NCI-H2107 (cell line): ENCODE measurements at places on chromosomes 2 and 18.

- DNase-seq = no peak
Observed at GRCh38 chr2:443741-444140, 155.8 kb upstream of the ALKAL2 start.

DNA sequence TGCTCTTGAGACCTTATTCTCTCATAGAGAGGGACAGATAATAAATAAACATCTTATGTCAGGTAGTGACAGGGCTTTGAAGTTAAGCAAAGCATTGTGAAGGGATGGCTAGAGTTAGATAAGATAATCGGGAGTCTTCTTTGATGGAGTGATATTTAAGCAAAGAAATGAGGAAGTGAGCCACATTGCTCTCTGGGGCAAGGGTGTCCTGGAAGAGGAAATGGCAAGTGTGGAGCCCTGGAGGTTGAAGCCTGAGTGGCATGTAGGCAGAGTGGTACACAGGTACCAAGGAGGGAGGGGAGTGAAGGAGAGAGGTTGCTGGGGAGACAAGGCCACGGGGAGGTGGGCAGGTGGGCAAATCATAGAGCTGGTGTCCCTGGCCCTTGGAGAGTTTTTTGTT is 110.2 kb downstream of the CTAGE1 start:
- no peak for DNase-seq

- DNase-seq = no peak
Observed at GRCh38 chr2:189658306-189659212, 2.7 kb upstream of the ASNSD1 start.

DNA sequence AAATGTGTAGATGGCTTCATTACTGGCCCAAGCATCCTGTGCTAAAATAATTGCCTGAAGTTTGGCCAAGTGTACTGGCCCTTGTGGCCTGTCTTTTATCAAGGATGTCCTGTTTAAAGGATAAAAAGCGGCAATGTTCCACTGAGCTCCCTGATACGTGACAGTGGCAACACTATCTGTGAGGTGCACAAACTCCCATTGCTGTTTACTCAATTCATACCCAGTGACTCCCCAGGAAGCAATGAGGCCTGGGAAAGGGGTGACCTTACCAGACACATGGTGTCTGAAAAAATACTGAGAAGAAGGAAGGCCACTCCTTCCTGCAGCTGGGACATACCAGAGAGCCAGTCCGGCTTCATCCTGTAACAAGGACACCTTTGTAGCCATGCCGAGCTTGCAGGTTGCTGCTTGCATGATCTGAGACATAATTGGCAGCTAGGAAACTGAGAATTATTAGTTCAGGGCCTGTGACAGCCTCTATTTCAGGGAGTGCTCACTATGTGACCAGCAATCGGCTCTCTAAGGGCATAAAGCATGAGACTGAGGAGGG is 198.5 kb upstream of the LRATD1 start:
- no peak for DNase-seq

- DNase-seq = no peak
Observed at GRCh38 chr2:31037058-31037457, 101.2 kb downstream of the GALNT14 start.

- no peak for DNase-seq
Observed at GRCh38 chr2:159737292-159737916, 25.1 kb downstream of the MARCHF7 start.

- DNase-seq = no peak
Observed at GRCh38 chr18:11324956-11325882, 175.8 kb upstream of the PIEZO2 start.

DNA sequence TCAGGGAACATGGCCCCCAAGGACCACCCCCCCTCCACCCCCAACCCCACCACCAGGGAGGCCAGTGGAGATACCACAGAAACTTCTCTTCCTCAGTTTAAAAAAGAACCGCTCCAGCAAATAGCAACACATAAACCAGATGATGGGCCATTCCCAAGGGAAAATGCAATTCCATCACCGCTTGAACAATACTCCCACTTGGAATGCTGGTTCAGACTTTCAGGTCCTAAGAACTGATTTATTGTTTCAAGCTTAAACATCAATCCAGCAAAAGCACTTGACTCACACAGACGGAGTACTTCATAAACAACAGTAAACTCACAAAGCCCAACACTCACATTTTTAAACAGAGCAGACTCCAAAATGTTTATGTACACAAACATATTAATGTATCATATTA is 6.9 kb downstream of the HDAC4 start:
- no peak for DNase-seq

DNA sequence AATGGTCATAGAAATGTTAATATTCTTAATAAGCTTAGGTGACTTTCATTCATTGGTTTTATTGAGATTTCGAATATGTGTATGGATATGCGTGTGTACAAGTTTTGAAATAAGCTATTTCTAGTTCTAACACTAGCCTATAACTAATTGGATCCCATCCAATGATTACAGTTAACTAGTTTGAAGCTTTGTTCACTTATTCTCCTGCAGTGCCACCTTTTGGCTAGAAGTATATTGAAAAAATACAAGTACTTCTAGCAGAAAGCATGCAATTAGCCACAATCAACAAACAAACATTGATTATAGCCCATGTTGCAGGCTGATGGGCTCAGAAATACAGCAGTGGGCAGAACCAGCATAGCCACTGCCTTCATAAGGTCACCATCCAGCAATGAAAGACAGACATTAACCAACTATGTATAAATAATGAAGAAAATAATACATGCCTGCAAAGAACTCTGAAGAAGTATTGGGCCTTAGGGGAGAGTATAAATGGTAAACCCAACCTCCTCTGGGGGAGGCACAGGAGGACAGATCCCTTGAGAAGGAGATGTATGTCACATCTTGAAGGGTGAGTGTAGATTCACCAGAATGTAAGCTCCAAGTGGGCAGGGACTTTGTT is 5.1 kb upstream of the PIEZO2 start:
- no peak for DNase-seq

GRCh38 chr2:150997066-150997465 is 264.6 kb downstream of the RBM43 start:
- DNase-seq = no peak

DNA sequence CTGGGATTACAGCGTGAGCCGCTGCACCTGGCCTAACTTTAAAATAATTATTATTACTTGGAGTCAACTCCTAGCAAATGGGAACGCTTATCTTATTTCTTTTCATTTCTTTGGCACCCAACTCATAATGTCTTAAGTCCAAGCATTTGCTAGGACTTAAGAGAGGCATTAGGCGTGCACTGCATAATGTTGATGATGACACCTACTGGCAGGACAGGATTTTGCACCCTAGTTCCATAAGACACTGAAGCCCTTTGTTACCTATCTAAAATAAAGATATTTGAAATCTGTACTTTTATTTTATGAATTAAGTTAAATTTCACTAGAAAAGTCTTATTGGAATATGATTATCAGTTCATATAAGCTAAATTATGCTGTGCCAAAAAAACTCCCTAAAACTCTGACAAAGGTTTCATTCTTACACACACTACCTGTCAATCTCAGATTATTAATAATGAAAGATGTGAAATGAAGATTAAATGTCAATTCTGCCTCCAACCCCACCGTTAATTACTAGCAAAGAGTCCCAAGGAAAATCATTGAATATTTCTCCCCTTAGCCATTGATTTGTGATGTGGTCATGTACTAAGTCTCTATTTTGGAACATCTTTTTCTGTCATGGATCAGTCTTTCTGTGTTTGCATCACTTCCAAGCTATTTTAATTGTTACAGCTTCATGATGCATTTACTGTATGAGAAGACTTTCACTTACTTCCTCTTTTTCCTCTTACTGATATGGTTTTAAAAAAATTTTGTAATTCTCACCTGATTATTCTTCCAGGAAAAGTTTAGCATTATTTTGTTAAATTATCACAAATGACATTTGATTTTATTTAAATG is 12.7 kb upstream of the CDH2 start:
- DNase-seq = no peak

DNA sequence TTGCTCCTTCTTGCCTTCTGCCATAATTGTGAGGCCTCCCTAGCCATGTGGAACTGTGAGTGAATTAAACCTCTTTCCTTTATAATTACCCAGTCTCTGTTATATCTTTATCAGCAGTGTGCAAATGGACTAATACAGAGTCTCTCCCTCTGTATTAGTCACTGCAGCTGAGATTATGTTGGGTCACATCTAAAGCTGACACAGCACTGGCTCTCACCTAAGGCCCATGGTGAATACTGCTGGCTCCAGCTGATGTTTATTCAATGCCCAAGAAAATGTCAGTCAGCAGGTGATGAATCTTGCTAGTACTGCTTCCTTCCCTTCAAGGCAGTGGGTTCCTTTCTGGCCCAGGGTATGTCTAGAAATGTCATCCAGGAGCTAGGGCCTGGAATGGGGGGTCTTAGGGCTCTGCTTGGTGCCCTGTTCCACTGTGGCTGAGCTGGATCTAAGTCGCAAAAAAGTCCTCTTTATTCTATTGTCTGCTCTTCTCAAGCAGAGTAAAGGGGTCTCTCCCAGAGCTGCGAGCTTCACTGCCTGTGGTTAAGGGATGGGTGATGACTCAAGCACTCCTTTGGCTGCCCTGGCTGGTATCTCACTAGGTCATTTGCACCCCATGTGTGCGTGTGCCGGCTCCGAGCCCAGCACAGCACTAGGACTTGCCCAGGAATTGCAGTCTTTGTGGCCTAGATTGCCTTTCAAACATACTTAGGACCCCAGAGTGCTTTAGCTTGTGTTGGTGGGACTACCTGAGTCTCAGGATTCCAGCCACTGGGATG is 29.9 kb downstream of the PPP1R1C start:
- DNase-seq = no peak

DNA sequence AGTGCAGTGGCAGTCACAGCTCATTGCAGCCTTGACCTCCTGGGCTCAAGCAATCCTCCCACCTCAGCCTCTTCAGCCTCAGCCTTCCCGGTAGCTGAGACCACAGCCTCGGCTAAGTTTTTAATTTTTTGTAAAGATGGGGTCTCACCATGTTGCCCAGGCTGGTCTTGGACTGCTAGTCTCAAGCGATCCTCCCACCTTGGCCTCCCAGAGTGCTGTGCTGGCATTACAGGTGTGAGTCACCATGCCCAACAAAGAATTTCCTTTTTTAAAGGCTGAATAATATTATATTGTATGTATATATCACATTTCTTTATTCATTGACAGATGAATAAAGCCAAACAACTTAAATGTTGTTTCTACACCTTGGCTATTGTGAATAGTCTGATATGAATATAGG is 42.5 kb downstream of the MOB4 start:
- DNase-seq = no peak

- DNase-seq = no peak
Observed at GRCh38 chr2:199223791-199224190, 233.9 kb downstream of the SATB2 start.

DNA sequence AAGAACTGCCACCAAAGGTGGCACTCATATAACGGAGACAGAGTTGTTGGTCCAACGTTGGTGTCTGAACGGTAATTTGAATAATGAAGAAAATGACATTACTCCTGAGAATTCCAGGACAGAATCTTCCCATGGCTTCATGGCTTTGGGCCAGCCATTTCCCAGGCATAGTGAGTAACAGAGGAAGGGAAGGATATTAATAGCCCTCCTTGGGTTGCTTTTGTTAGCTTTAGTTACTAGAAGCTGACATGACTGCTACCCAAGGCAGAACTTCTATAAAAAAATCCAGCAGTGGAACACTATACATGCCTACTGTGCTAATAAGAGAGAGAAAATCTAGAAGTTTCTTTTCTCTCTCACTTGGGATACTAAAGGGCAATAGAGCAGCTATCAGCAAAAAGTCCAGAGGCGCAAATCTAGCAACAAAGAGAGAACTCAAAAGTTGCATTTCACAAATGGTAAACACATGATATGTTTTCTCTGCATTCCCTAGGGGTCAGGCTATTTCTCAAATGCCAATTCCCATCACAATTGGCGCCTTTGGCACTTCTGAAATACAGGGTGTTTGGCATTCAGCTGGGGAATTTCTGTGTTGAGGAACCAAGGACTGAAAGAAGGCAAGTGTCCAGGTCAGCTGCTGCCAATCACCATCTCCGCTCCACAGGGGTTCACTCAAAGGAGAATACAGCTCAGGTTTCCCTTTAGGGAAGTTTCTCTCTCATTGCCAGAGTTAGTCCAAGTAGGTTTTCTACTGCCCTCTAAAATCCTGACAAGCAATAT is 160.8 kb upstream of the KYNU start:
- no peak for DNase-seq
